Substantia nigra (tissue), 51 donors: ENCODE measurements at places on chromosomes 16 and 17.

- no peak for DNase-seq
Observed at GRCh38 chr17:2062571-2063183, 7.8 kb downstream of the HIC1 start.

GRCh38 chr17:45307290-45308015 lies 9.4 kb downstream of the MAP3K14 start:
- DNase-seq, result no peak

GRCh38 chr16:60510941-60511340 lies 1525.3 kb downstream of the CDH8 start:
- DNase-seq, result no peak

DNA sequence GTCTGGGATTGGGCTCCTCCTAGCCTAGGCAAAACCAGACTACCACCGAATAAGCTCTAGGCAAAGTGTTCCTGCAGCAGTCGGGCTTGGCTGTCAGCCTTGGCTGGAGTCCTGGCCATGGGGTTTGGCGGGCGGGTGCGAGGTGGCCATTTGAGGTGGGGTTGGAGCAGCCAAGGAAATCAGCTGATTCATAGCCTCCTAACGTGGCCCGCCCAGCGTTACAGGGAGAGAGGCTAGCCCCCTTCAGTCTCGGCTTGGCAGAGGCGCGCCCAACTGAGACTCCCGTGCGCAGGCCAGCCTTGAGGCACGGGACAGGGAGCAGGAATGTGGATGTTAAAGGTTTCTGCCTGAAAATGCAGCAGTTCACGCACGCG lies 1.9 kb downstream of the PMP22 start:
- DNase-seq, result peak; percentile 57

DNA sequence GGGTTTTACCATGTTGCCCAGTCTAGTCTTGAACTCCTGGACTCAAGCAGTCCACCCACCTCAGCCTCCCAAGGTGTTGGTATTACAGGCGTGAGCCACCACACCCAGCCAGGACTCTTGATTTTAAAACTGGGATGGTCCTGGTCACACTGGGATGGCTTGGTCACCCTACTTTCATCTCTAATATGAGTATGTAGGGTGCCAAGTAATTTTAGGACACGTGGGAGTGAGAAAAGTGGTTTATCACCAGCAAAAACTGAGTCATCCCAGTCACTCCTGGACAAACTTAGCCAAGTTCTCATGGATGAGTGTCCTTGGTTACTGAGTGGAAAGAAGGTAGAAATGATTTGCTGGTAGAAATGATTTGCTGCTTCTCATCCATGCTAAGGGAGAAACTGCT lies 9.9 kb downstream of the CLEC19A start:
- DNase-seq, result no peak

- no peak for DNase-seq
Observed at GRCh38 chr16:21283521-21284289, 5.6 kb upstream of the CRYM start.

DNA sequence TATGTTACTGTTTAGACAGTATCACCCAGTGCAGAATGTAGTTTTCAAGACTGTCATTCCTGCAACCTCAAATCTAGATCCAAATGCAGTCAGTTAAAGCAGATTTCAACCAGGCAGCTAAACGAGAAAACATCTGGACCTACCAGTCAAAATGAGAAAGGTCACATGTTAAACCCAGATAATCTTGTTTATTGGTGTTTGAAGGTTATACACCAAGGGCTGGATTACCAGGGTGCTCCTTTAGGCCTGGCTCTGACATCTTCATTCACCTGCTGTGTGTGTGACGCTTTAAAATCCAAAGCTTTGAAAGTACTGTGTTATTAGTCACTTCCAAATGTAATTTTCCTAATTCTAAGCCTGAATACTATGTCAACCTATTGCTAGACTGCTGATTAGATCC lies 54.9 kb downstream of the IKZF3 start:
- DNase-seq, result no peak

DNA sequence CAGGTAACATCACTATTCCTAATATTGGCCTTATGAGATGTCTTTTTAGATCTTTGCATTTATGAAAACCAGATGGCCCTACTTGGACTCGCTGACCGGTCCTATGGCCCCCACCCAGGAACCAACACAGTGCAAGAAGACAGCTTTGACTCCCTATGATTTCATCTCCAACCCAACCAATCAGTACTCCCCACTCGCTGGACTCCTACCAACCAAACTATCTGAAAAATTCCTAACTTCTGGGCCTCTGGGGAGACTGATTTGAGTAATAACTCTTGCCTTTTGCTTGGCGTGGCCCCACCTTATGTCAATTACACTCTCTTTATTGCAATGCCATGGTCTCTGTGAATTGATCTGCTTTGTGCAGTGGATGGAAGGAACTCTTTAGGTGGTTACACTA lies 828.9 kb downstream of the CDH11 start:
- DNase-seq, result no peak

DNA sequence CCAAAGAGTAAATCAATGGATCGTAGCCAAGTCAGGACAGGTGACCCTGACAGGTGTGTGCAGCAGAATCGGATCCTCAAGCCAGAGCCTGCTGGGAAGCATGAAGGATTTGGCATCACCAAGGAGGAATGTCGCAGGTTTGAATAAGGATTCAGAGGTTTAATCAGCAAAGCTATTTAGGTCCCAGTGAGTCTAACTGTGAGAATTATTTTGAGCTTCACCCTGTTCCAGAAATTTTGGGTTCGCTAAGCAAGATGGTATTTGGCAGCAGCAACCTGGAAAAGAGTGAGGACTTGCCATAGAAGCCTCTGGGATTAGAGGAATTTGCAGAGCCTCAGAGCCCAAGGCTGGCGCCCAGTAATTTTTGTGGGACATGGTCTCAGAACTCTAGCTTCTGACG lies 173.0 kb downstream of the CCDC182 start:
- no peak for DNase-seq

DNA sequence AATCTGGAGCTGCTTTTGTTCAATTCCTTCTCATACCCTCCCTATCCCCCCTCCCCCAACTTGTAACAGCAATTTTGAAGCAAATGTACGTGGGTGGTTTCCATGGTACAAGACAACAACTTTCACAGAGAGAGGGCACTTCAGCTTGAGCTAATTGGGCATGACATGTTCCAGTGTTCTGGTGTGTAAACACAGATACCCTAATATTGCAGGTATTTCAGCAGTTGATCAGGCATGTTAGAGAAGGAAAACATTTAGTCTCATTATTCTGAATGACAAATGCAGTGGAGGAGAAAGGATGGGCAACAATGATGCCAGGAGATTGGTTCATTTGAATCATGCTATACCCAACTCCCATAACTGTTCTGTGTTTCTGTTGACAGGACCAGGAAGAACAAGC lies 137.5 kb downstream of the TRIM37 start:
- DNase-seq, result no peak

DNA sequence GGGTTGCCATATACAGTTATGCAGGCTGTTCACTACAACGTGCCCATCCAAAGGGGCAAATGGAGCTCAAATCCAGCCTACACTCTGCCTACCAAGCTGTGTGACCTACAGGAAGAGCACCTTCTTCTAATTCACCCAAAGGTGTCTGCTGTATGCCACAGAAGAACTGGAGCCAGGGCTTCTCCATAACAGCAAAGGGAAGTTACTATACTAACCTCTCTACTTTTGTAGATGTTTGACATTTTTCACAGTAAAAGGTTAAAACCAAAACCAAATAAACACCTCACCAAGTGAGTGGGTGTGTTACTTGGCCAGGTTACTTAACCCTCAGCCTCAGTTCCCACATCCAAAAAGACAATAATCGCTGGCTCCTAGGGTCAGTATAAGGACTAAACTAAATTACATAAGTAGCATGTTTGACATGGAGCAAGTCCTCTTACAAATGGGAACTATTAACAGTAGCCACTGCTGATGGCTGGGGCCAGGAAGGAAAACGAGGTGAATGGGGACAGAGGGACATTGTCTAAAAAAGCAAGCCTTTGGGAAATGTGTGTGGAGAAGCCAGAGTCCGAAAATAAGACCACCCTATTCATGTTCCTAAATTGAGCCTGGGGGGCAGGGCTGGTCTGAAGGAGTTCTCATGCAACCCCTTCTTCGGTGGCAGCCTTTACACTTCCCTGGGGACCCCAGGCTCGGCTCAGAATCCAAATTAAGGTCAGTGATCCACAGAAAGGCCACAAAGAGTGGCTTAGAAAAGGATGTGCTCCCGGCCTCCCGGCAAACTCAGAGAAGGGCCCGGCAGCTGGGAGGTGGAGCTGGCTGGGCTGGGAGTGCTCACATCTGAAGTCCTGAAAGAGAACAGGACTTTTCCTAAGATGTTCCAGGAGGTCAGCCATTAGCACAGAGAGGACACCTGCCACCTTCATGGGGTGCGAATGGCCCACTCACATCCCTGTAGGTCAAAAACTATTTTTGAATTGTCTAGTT lies 13.5 kb downstream of the CUEDC1 start:
- no peak for DNase-seq

DNA sequence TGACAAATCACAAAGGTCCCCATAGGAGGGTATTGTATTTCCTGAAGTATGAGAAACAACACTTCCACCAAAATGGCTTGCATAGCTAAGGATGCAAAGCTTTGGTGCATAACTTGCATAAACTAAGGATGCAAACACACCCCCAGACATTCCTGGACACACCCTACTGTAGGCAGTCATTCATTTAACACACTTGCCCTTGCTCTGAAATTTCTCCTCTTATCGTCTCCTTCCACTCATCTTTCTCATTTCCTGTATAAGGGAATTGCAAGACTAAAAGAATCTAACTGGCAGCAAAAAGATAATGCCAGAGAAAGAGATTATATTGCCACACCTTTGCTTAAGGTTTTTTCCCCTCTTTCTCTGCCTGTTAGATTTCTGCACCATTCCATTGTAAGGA lies 28.3 kb downstream of the CHD9 start:
- no peak for DNase-seq

- no peak for DNase-seq
Observed at GRCh38 chr17:42562388-42563142, 617 bp downstream of the COASY start.

GRCh38 chr16:82005027-82005830 lies 6.0 kb downstream of the SDR42E1 start:
- no peak for DNase-seq

GRCh38 chr17:17766077-17766743 lies 70.6 kb downstream of the SREBF1 start:
- DNase-seq, result peak; percentile 33

DNA sequence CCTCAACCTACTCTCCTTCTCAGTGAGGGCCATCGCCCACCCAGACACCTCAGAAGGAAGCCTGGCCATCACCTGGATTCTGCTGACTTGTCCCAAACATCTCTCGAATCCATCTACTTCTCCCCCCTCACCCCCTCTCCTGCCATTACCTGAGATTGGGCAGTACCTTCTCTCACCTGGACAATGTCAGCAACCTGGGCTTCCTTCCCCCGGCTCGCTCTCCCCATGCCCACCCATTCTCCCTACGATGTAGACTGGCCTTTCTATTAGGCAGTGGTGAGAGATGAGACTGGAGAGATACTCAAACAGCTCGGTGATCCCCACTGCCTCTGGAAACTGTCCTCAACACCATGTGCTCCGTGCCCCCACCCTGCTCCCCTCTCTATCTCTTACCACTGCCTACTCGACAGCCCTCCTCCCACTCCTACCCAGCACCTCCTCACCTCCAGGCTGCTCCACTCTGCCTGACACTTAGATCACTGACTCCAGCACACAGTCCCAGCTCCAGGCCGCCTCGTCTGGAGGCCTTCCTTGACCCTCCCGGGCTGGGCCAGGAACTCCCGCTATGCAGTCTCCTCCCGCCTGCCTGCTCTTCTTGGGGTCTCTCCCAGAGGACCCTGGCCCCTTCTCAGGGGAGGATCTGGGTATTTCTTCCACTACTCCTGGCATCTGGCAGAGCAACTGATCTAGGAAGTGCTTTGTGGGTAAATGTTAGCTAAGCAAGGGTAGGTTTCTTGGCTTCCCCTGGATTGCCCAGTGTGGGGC lies 235.8 kb upstream of the NLRP1 start:
- DNase-seq, result no peak

- no peak for DNase-seq
Observed at GRCh38 chr17:1216217-1217088, 36.7 kb upstream of the ABR start.

GRCh38 chr17:67993998-67994361 lies 2.3 kb downstream of the C17orf58 start:
- no peak for DNase-seq

- no peak for DNase-seq
Observed at GRCh38 chr16:7332611-7333010, at the start of gene RBFOX1. RBFOX1 (plus strand) TSS chr16:7332845.

GRCh38 chr16:51440131-51440889 lies 289.2 kb upstream of the SALL1 start:
- DNase-seq, result peak; percentile 39

GRCh38 chr16:69589434-69590269 lies 23.9 kb downstream of the NFAT5 start:
- no peak for DNase-seq

GRCh38 chr17:2797226-2797625 lies 988 bp downstream of the RAP1GAP2 start:
- DNase-seq, result no peak

- no peak for DNase-seq
Observed at GRCh38 chr17:56577843-56578204, 15.7 kb upstream of the NOG start.
